ENCODE measurements at places on chromosomes 16 and 17.

- no peak for DNase-seq
Observed at GRCh38 chr17:27746881-27747280, 53.4 kb downstream of the NOS2 start.

DNA sequence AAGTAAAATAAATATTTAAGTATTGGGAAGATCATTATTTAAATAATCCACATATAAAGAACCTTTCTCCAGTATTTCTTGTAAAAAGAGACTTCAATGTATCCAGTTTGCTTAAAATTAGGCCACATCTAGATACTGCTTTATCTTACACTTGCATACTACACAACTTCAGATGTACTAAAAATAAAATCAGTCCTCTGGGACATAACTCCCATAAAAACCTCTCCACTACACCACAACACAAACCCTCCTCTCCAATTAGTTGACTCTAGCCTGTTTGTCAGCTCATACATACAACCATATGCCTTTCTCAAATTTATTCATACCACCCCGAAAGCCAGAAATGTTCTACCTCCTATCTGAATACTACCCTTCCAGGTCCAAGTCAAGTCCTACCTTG is 21.6 kb downstream of the SPOP start:
- DNase-seq, result no peak

GRCh38 chr17:16922386-16923096 is 49.4 kb downstream of the TNFRSF13B start:
- DNase-seq, result no peak

- DNase-seq, result no peak
Observed at GRCh38 chr16:86598607-86599565, 20.5 kb downstream of the FOXL1 start.

GRCh38 chr17:47220531-47220999 is 11.4 kb downstream of the MYL4 start:
- DNase-seq, result no peak

- no peak for DNase-seq
Observed at GRCh38 chr17:14214271-14214670, 22.4 kb downstream of the CDRT15 start.
